Activated naive CD8-positive, alpha-beta T cell treated with anti-CD3 and anti-CD28 coated beads, Interleukin-2, amount 10 ng/mL, durations not matched to agents 7 days and 5 days (primary cell): ENCODE measurements at places on chromosomes 3 and 15.

DNA sequence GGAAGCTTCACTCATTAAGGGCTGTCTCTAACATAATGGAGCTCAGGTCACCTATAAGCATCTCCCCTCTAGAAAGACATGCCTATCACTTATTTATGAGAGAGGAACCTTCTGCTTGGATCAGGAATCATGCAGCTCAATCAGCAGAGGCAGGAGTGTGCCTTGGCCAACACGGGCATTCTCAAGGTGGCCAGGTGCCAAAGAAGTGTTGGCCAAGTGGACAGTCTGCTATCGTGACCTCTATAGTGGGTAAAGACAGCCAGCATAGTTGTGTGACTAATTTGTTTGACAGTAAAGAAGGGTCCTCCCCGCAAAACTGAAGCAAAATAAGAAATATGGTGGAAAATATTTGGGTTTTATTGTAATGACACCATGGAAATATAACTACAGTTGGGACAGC is 14.7 kb upstream of the AGTR1 start:
- no peak for DNase-seq

DNA sequence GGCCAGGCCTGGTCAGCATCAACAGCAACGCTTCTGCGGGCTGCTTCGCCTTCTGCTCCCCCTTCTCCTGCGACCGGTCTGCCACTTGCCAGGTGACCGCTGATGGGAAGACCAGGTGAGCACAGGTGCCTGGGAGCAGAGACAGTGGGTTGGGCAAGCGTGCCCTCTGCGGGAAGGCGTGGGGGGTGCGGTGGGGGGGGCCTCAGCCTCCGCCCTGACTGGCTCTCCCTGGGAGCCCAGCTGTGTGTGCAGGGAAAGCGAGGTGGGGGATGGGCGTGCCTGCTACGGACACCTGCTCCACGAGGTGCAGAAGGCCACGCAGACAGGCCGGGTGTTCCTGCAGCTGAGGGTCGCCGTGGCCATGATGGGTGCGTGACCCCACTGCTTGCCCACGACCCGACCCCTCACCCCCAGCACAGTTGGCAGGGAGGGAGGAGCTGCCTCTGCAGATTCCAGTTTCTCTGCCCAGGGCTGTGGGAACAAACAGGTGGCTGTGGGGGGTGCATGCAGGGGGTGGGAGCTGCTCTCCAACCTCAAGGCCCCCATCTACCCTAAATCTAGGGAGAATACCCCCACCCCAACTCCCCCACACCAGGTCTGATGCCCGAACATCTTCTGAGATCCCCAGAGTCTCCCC is 8.8 kb downstream of the STAB1 start:
- no peak for DNase-seq

- no peak for DNase-seq
Observed at GRCh38 chr3:11220230-11220629, 52.0 kb upstream of the ATG7 start.

DNA sequence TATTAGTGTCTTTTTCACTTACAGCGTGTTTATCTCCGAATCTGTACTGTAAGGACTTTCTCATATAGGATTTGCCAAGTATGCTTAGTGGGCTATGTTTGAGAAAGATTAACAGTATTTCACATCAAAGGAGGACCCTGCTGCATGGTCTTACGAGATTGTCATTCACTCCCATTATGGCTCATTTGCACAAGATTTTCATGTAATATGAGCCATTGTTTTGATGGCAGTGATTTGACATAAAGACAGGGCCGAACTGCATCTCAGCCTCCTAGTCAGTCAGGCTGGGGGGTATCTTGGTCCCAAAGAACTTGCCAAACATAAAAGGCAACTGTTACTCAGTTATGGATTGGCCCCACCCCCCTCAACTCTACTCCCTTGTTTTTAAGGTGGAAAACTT is 205.9 kb downstream of the ZIC1 start:
- no peak for DNase-seq

DNA sequence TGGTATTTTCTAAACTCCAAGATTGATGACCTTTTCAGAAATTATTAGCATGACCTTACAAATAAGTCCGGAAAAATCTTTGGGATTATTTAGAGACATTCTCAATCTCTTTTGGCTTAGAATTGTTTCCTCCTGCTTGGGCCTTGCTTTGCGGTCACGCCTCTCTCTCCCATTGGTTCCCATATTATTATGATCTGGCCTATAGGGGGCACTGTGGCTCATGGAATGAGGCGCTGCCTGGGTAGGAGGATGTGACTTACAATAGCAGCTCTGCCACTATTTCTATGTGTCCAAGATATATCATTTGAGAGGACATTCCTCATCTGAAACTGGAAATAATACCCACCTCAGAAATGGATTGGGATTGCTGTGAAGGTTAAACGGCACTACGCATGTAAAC is 464.9 kb downstream of the MFSD1 start:
- DNase-seq = no peak

DNA sequence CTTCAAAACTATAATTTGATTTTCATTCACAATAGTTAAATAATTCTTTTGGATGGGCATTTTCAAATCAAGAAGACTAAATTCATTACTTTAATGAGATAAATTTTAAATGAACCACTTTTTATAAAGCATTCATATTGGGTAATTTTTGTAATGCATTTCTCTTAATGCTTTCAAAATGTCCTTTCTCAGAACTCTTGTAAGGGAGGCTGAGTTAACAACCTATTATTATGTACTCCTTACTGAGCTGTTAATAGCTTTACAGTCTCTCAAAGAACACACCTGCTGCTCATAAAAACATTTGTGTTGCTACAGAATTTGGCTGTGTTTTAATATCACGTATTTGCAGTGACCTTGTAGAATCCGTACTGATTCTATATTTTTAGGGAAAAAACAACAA is 334.0 kb upstream of the ARL6 start:
- no peak for DNase-seq

- peak; percentile 50 for DNase-seq
Observed at GRCh38 chr3:172517859-172518466, 5.3 kb downstream of the TNFSF10 start.

DNA sequence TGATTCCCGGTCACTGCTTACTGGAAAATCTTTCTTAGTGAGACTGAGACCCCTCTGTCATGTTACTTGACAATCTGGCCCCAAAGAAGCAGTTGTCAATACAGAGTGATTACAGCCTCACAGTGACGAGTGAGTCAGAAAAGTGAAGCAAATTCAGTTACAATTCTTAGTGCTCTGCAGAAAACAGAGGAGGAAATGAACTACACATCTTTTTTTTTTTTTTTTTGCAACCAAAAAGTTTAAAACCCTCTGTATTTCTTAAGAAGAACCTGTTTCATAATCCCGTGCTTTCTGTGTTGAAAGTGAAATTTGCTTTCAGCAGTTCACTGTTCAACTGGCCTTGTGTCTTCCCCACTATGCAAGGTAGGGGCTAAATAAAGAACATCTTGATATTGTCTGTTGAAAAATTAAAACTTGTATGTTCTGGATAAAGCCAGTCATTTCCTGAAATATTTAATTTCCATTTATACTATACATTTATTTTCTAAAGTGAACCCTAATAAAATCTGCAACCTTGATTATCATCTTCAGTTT is 1.9 kb downstream of the AQP9 start:
- no peak for DNase-seq

DNA sequence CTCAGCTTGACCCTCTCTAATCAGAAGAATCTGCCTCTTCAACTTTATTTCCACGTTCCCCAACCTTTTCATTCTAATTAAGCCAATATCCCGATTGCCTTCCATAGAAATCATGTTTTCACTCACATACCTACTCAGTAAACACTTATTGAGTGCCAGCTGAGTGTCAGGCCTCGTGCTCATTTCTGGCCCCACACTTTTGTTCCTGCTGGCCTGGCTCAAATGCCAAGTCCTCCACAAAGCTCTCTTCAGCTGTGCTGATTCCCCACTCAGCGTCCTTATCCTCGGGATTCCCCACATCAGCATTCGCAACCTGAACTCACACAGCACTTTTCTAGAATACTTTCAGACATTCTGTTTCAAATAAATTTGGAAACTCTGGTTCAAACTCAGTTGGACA is 68.9 kb downstream of the THBS1 start:
- no peak for DNase-seq

- DNase-seq = no peak
Observed at GRCh38 chr15:65660927-65661326, 39.2 kb downstream of the SLC24A1 start.

GRCh38 chr3:138928727-138929372 is 18.1 kb downstream of the FOXL2 start:
- DNase-seq = no peak

DNA sequence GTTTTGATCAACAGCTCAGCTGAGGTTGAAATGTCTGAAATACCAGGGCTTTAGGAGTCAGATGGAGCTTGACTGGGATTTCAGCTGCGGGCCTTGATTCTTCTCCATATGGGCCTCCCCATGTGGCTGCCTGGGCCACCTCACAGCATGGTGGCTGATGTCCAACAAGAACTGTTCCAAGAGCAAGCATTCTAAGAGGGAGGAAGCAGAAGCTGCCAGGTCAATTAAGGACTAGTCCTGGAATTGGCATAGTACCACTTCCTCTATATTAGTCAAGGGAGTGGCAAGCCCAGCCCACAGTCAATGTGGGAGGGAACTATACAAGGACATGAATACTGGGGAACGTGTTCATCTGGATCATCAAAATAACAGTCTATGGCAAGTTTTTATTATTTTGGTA is 181.7 kb upstream of the ANKRD28 start:
- no peak for DNase-seq

DNA sequence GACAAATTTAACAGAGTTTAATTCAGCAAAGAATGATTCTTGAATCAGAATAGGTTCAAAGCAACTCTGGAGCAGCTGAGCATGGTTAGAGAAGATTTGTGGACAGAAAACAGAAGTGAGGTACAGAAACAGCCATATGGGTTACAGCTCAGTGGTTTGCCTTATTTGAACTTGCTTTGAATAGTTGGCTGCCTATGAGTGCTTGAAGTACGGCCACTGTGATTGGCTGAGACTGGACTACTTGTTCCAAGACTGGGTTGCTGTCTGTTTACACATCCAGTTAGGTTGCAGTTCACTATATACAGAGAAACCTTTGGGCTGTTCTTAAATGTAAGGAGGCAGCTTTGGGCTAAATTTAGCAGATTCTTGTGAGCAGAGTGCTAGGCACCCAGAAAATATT is 79.4 kb upstream of the CADPS start:
- DNase-seq = no peak

DNA sequence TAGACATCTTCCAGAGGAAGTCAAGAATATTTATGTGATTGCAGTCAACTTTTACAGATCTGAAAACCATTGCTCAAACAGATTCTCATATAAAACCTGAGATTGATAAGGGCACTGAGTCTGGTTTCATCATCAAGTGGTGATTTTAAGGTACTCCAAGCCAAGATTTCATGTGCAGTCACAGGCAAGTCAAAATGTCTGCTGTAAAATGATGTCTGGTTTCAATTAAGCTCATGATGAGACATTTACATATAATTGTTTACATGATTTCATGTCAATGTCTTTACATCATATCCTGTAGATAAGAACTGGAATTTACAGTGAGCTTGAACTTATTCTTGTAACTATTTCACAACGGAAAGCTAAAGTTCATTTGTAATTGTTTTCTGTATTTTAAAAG is 1215.5 kb downstream of the ROBO2 start:
- DNase-seq = no peak

DNA sequence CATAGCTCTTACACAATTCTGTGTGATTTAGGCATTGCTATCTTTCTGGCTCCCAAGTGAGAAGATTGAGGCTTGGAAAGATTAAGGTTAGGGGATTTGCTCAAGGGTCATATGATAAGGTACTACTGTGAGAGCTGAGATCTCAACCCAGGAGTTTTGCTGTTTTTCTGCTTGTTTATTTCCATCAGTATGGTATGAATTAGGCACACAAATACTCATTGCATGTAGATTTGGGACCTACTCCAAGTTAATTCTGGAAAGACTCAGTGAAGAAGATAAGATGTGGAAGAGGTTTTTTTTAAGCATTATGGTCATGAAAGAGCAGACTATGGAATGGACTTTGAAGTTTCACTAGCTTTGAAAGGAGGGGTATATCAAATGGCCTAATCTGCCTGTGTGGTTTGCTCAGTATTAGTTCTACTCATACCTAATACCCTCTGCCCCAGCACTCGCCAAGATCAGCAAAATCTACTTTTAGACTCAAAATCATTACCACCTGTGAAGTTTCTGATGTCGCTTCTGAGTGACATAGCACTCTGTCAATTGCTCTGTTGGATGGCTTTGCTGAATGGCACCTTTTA is 12.5 kb downstream of the MBNL1 start:
- no peak for DNase-seq

DNA sequence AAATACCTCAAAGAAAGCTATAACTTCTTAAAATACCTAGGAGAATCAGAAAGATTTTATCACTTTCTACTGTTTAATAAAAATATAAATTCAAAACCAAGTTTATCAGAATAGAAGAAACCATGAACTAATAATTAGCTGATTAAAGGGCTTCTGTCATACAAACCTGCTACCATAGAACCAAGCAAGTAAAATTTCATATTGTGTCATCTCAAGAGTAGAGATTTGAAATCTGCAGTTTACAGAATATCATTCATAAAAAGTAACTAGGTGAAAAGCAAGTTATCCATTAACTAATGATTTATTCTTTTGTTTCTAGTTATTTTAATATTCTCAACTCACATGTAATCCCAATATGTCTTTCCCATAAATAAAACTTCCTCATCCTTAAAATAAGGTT is 36.8 kb upstream of the XXYLT1 start:
- no peak for DNase-seq

DNA sequence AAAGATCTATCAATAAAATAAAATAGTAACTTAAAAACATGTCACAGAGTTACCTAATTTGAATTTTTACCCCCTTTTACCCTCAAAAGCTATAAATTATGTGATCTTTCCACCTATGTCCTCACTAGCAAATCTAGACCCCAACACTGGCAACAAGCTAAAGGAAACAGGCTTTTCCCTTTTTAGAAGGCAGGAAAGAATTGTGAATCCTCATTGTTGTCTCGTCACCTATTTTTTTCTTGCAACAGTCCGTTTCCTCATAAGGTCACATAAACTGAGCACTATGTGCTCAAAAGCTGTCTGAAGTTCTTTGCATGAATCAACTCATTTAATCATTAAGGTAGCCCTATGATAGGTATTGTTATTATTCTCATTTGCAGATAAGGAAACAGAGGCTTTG is 34.6 kb upstream of the DAZL start:
- no peak for DNase-seq

GRCh38 chr15:101710806-101711205 is 13.5 kb downstream of the TARS3 start:
- no peak for DNase-seq

DNA sequence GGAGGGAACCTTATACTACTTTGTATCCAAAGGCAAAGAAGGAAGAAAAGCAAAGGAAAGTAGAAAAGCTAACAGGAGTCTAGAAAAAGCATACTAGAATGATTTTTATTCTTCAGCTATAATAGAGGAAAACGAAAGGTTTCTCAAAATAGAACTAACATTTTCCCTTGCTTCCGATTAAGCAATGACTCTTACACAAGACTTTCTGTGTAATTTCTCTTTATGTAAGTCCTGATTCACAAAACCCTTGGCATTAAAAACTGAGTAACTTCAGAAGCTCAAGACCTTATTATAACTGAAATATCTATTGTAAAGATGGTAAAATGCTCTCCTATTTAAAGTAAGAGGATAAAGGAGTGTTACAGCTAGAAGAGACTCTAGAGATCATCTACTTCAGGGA is 97.4 kb downstream of the DTWD1 start:
- DNase-seq = no peak
